ENCODE measurements at places on chromosomes 2 and 18.

GRCh38 chr18:47979611-47980200 lies 49.2 kb upstream of the SMAD2 start:
- no peak for DNase-seq

GRCh38 chr2:21891191-21891590 lies 767.4 kb downstream of the TDRD15 start:
- DNase-seq: no peak

DNA sequence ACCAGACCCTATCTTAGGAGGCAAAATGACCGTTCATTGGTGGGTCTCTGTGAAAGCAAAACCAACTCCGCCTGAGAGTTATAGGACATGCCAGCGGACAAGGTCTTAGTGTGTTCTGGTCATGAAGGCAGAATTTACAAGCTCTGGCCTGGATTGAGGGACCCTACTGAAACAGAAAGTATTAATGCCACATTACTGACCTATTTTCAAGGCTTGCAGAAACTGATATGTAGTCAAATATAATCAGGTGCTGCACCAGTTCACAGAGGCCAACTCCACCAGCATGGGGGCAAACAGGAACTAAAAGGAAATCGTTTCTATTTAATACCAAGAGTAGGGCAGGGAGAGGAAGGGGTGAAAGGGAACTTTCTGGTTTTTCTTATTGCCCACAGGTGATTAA lies 19.7 kb downstream of the TYMS start:
- no peak for DNase-seq

DNA sequence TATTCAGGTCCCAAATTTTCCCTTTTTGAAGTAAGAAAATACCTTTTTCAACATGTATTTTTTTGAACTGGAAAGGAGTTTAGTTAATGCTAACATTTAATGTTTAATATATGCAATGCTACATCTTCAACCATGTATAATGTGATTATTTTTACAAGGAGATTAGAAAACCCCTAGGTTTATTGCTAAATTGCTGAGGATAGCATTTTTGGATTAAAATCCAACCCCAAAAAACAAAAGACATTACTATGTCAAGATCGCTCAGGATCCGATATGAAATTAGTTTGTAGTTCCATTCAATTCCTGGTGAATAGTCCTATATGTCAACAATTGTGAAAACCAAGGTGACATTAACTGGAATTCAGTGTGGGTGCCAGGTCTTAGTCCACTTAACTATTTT lies 35.2 kb downstream of the LRP1B start:
- DNase-seq: no peak

- DNase-seq: no peak
Observed at GRCh38 chr18:51531501-51531900, 334.0 kb upstream of the MEX3C start.

DNA sequence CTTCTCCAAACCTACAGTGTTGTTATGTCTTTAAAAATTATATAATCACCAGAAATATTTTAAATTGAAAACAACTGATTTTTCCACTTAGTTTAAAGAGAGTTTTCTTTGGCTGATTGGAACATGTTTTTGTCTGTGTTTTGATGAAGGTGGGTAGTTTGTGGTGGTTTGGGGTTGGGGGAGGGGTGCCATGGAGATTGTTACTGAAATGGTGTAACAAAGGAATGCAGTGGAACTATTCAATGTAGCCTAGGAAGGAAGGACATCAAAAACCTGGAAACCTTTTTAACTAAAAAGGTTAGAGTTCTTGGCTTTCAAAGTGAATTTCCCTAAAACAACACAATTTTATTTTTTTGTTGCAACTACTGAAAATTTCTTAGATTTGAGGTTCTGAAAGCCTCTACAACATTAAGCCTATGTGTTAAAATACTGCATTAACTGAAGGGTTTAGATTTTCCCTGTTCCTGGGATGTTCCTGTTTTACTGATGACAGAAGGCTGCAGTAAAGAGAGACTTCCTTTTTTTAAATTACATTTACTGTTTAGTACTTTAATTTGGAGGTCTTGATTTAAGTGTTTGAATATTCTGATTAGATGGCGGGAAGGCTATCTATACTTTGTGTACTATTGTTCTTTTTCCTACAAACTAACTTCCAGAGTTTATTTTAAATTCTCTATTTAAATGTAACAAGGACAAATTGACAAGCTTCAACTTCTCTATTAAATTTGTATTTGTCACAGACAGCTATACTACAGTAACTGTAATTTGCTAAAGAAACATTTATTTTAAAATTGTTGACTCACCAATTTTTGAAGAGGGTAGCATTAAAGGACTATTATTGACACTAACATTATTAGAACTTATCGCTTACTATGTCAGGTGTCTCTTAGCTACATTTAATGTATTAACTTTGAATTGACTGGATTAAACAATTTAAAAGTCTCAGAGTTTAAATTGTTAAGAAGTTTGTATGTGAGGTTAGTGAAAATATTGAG lies 87.7 kb downstream of the LIMS1 start:
- DNase-seq: no peak

GRCh38 chr2:238938401-238939055 lies 90.6 kb downstream of the TWIST2 start:
- no peak for DNase-seq

DNA sequence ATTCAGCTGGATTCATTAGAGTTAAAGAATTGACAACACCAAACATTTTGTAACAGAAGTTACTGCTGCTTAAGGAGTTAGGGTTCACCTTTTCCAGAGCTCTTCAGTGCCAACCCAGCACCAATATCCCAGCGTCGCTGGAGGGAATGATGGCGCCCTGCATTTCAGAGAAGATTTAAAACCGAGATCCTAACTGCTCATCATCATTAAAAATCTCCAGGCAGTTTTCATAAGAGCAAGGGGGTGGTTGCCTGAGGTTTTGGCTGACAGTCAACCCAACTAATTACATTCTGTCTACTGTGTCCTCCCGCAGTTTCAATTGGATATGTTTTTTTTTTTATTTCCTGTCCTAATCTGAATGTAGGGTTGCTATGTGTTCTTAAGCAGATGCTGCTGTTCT lies 509.6 kb upstream of the TCF4 start:
- DNase-seq: no peak

DNA sequence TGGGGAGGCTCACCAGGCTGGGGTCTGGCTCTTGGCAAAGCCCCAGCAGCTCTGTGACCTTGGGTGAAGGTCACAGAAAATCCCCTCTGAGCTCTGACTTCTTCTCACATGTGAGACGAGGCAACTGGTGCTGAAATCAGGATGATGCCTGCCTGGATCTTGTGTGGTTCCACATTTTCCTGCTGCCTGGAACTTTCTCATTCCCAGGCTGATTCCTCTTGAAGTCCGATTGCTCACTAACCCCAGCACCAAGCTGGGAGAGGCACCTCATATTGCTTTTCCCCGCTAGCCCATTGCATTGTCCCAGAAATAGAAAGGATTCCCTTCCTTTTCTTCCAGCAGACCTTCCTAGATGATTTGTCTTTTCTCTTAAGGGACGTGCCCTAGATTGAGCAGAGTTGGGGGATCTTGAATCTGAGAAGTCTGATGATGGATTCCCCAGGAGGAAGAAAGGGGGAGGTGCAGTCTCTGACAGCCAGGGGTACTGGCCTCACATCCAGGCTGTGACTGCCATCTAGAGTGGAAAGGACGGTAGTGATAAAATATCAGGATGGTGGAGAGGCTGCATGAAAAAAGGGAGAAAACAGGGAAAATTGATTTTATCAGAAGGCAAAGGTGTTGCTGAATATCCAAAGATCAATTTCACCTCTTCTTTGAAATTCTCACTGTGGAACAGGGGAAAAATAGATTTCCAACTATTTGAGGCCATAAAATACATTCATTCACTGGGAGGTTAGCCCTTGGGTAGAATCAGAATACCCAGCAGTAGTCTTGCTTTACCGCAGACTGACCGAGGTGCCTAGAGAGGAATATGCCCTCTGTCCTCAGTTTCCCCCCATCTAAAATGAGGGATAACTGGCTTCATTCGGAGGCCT lies 96.3 kb downstream of the FAM210A start:
- peak; percentile 19 for DNase-seq

- DNase-seq: no peak
Observed at GRCh38 chr2:75571730-75572430, 11.1 kb upstream of the EVA1A start.

GRCh38 chr2:3662239-3662638 lies 4.2 kb downstream of the ALLC start:
- DNase-seq: no peak

DNA sequence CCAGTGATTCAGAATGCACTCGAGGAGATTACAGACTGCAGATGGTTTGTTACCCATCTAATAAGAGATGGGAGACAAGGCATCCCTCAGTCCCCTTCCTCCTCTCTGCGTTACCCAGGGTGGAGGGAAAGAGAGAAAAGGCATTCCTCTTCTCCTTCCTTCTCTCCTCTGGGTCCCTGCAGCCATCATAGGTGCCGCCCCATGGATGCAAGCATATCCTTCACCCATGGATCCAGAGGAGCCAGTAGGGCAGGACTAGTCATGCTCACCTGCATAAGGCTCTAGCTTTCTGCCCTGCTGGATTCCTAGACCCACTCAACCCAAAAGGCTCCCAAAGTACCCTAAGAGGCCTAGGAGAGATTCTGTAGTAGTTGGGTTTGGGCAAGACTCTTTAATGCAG lies 20.4 kb downstream of the CMPK2 start:
- DNase-seq: no peak

GRCh38 chr2:30565851-30566358 lies 118.9 kb downstream of the LCLAT1 start:
- DNase-seq: no peak

DNA sequence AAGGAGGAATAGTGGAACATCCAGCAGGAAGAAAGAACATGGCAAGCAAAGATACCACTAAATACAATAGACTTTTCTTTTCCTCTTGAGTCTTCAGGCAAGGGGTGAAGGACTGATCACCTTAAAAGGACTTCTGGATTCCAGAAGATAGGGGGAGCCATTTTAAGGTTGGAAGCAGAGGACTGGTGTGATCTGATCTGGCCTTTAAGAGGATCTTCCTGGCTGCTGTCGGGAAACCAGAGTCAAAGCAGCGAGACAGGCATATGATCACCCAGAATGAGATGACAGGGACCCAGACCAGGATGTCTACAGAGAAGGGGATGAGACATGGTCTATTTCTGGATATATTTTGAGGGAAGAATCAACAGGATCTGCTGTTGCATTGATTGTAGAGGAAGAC lies 558.0 kb downstream of the STK39 start:
- DNase-seq: no peak

- no peak for DNase-seq
Observed at GRCh38 chr18:32958746-32959145, 185.9 kb upstream of the KLHL14 start.

- no peak for DNase-seq
Observed at GRCh38 chr2:161122772-161123530, 37.3 kb upstream of the TANK start.

DNA sequence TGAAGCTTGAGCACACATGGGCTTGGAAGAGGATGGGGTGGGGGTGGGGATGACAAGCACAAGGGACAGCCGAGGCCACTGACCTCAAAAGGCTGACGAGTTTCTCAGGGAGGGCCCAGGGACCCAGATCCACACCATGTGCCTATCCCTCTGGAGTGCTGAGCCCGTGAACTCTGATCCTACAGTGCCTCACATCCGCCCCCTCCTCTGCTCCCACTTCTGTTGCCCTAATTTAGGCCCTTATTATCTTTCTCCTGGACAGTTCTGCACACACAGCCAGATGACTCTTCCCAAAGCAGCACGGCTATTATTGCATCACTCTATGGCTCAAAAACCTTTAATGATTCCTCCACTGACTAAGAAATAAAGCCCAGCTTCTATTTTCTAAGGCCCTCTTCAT lies 24.8 kb downstream of the CYRIA start:
- DNase-seq: no peak
